ENCODE measurements at places on chromosomes 11 and 22. TPM values are rescaled to one million over a fixed set of nuclear protein-coding genes. Genes with fewer than 3 reads are reported as not detected.

GRCh38 chr11:31782257-31782656 is 28.9 kb downstream of the PAX6 start:
- no peak for DNase-seq

GRCh38 chr11:3834664-3835461 is 5.9 kb downstream of the RHOG start:
- DNase-seq, result no peak

The PPFIBP2 gene
- 1.6 TPM for total RNA-seq

DNA sequence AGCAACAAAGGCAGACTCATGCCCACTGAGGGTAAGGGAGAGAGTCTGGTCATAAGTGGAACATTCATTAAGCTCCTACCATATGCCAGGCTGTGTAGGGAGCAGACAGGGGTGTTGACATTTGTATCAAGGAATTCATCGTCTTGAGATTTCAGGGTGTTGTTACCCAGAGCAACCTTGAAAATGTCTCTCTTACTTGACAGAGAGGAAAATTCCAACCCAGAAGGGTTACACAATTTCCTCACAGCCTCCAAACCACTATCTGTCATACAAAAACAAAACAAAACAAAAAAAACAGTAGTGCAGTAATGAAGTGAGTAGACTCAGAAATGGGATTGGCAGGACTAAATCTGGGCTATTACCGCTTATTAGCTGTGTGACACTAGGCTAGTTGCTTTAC is 113.2 kb downstream of the MIAT start:
- DNase-seq, result no peak

DNA sequence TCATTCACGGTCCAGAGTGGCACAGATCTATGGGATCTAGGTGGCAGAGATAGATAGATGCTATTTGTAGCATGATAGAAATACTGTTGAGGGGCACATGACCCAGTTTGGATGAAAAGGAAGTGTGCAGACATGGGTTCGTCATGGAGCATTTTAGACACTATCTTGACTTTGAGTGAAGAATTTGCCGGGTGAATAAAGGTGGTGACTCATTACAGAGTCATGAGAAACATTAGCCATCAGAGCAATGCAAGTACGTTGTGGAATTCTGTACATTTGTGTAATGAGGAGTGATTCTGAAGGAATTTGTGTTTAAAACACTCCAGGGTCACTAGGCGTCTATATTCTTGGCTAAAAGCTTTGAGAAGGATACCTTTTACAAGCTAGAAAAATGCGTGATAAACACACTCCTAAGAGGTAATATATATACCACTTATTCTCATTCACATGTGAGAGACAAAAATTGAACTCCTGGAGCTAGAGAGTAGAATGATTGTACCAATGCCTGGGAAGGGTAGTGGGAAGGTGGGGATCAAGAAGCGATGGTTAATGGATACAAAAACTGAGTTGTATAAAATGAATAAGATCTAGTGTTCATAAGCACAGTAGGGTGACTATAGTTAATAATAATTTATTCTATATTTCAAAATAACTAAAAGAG is 593.7 kb upstream of the LUZP2 start:
- DNase-seq, result peak; percentile 31

GRCh38 chr22:30386960-30387827 is at the start of gene RNF215:
RNF215 (minus strand) TSS chr22:30387411; CDS start chr22:30387313, 98 bp downstream.
- DNase-seq, result no peak

- DNase-seq, result no peak
Observed at GRCh38 chr11:65488273-65489034, 10.4 kb upstream of the MALAT1 start.

The STK33 gene
- total RNA-seq, result 14.4 TPM

DNA sequence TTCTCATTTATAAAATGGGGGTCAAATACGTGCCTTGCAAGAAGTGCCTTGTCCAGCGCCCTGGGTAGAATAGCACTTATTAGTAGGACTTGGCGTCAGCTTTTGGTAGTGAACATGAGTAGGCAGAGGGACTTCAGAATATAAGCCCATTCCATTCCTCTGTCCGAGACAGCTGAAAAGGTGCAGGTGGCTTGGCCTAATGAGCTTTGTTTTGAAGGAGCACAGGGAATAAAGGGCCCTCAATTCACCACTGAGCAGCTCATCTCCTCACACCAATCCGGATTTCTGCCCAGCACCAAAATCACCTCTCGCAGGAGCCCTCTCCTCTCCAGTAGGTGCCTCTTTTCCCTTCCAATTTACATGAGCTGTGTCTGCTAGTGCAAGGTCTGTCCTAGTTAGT is 91.2 kb downstream of the DSCAML1 start:
- DNase-seq, result no peak

- DNase-seq, result no peak
Observed at GRCh38 chr22:27635852-27636251, 165.7 kb downstream of the MN1 start.

- DNase-seq, result no peak
Observed at GRCh38 chr22:40363059-40363458, 7.3 kb upstream of the SGSM3 start.

- no peak for DNase-seq
Observed at GRCh38 chr22:25928038-25928437, 186.1 kb downstream of the MYO18B start.

The PAX6 gene
- 0.36 TPM for total RNA-seq

The RAG2 gene
- total RNA-seq, result not detected

GRCh38 chr11:64852804-64853509 is 8.5 kb upstream of the CDC42BPG start:
- no peak for DNase-seq

GRCh38 chr11:75400146-75400865 is 988 bp downstream of the RPS3 start:
- no peak for DNase-seq

The PAMR1 gene
- 0.22 TPM for total RNA-seq

GRCh38 chr11:93689240-93689639 is 27.8 kb downstream of the CEP295 start:
- no peak for DNase-seq

The OR51E2 gene
- not detected for total RNA-seq

The SLC7A4 gene
- total RNA-seq, result 0.29 TPM

GRCh38 chr11:20453657-20454316 is 66.3 kb downstream of the PRMT3 start:
- no peak for DNase-seq

- DNase-seq, result no peak
Observed at GRCh38 chr11:112300094-112300786, 39.6 kb upstream of the PLET1 start.

The CATSPERZ gene
- not detected for total RNA-seq

DNA sequence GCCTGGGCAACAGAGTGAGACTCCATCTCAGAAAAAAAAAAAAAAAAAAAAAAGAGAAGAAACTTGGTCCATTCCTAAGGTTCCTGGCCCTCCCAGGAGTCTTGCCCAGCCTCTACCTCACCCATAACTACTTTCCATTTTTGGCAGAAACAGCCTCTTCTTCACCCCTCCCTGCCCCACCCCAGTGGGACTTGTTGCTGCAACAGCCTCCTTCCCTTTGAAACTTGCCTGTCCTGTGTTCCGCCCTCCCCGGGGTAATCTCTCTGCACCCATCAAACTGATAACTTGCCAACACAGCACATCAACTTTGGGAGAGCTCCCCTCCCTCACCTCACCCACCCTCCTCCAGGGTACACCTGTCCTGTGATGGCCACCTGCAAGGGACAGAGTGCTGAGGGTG is 10.0 kb upstream of the FAM83F start:
- DNase-seq, result no peak

DNA sequence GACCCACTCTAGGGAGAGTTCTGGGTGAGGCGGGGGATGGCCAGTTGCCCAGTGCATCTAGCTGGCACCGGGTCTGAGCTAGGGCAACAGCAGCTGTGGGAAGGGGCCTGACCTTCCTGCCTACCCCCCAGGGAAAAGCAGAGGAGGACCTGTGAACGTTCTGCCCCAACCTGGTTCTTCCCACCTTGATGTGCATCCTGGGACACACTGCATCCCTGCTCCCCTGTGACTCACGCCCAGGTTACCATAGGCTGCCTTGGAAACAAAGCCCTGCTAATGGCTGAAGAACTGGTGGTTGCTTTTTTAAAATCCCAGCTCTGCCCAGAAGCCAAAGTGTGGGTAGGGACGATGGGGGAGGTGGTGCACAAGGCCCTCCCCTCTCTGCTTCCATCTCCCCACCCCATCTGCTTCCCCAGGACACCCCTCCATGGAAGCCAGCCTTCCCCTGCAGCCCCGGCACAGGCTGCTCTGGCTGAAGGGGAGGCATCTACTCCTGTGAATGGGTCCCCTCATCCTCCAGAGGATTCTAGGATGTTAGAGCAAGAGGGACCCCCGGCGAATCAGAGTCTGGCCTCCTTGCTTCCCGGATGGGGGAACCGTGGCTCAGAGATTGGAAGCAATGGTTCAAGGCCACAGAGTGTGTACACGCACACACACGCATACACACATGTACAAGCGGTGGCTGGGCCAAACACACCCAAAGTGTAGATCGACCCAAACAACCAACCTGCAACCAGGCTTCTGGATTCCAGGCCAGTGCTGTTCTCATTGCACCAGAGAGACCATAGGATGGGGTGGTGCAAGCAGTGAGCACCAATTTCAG is 7.6 kb upstream of the C11orf96 start:
- no peak for DNase-seq

The TESMIN gene
- 7.5 TPM for total RNA-seq

- no peak for DNase-seq
Observed at GRCh38 chr22:31585161-31585859, 76.7 kb downstream of the PISD start.

- no peak for DNase-seq
Observed at GRCh38 chr22:40220316-40221054, 42.8 kb downstream of the TNRC6B start.

The OR6A2 gene
- total RNA-seq, result 0.07 TPM

DNA sequence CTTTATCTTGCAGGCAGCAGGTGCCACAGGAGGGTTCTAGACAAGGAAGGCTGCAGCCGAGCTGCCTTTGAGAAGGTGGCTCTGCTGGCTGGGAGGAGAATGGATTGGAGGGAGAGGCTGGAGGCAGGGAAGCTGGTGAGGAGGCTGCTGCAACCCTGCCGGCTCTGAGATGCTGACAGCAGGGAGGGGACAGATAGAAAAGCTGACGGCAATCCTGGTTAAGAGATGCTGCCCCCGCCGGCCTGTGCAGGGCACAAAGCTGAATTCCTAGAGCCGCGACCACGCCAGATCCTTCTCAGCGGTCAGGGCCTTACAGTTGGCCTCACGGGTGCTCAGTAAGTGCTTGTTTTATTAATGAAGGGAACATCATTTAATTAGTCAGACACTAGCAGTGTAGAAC is 105.4 kb downstream of the CACNA1I start:
- no peak for DNase-seq

The LRP5 gene
- total RNA-seq, result 22.4 TPM

GRCh38 chr11:10908215-10908951 is 50.5 kb upstream of the ZBED5 start:
- DNase-seq, result no peak

The C11orf52 gene
- total RNA-seq, result 5.0 TPM

The P4HA3 gene
- total RNA-seq, result 0.81 TPM

The E2F8 gene
- total RNA-seq, result 6.9 TPM

DNA sequence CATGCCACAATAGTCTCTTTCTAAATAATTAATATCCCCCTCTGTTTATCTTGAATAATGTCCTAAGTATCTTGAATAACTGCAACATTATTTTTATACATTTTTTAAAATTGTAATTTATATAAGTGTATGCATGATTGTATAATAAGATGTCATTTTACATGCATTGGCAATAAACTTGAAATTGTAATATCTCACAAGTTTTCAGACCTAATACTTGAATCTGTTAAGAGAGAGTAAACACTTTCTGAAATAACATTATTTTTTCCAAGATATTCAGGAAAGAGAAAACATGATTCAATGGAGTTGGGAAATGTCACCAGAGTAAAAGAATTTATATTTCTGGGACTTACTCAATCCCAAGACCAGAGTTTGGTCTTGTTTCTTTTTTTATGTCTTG is at the start of gene OR4D11:
OR4D11 (plus strand) TSS at position 301 of the 400 bp plus-strand sequence; CDS start at position 301, 0 bp downstream.
- DNase-seq, result no peak

- no peak for DNase-seq
Observed at GRCh38 chr22:45090497-45090910, 73.2 kb upstream of the NUP50 start.

DNA sequence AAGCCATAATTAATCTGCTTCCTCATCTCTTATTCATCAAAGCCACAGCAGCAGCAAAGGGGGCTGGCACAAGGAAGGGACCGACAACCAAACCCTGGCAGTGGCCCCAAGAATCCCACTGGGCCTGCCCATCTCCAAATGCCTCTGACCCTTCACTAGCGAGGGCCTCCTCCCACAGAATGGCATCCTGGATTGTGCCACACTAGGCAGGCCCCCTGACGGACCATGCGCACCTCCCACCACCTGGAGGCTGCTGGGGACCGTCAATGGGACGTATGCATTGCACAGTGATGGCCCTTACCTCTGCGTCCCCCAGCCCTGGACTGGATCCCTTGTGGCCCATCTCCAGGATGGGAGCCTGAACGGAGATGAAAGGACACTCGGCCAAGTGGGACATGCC is 4.1 kb upstream of the RTN4R start:
- DNase-seq, result no peak

DNA sequence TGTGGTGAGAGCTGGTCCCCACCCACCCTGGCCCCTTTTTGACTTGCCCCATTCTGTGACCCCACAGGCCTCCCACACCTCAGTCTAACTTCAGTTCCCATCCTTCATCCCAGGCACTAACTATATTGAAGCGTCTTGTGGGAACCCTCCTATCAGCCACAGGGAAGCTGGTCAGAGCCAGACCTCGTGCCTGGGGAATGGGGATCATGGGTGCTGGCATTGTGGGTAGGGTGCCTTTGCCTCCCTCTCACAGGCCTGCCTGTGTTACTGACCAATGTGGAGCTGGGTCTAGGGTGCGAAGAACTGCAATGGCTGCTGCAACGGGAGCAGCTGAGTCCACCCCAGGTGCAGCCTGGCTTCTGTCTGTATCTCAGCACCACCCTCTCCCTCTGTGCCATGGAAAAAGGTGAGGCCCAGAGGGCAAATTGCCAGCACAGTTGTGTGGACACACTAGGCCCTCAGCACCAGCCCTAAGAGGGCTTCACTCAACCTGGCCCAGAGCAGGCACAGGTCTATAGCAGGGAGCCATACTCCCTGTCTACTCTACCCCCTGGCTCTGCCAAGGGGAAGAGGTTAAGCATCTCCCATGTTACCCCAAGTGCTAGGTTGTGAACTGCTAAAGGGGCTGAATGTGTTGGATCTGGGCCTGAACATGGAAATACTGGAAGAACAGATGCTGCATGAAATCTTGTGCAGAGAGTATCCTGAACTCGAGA is 37.3 kb downstream of the RRP8 start:
- no peak for DNase-seq

DNA sequence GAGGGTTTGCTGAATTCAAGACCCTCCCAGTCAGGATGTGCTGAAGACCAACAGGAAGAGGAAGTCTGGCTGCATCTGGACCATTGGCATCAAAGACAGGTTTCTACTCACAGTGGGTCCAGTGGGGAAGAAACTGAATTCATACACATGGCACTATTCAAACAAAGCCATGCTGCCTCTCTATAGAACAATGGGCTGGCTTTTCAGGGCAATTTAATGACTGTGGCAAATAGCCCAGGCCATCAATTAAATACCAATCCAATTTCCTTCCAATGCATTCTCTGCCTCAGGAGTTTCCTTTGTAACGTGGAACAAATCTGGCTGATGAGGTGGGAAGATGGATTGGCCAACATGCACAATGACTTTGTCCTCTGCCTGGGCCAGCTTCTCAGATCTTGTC is 98.6 kb downstream of the SEZ6L start:
- no peak for DNase-seq

GRCh38 chr22:48510599-48510998 is 1317.1 kb downstream of the BRD1 start:
- DNase-seq, result no peak

The ROBO3 gene
- total RNA-seq, result 18.9 TPM
